ENCODE measurements at places on chromosomes 5 and 9.

GRCh38 chr9:21873540-21874221 is 71.2 kb downstream of the MTAP start:
- DNase-seq = no peak

- DNase-seq = peak; percentile 95
These were observed 83.4 kb downstream of the RAPGEF1 start for GRCh38 chr9:131656356-131657036.

- no peak for DNase-seq
These were observed 1.2 kb downstream of the PURA start for GRCh38 chr5:140115186-140115500.

DNA sequence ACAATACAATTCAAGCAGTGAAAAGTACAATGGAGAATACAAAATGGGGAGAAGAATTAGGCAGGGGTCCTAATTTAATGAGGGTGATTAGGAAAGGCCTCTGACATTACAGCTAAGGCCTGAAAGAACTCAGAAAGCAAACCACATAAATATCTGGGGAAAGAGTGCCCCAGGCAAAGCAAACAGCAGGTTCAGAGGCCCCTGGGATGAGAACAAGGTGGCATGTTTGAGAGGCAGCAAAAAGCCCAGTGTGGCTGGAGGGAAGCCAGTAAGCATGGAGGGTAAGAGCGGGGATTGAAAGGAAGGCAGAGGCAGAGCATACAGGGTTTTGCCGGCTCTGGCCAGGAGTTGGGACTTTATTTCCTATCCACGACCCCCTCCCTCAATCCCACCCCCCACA is 33.4 kb upstream of the VDAC1 start:
- no peak for DNase-seq

All from naive B cell (primary cell).